Inflammatory macrophage (primary cell): ENCODE measurements at places on chromosomes 6 and 20.

GRCh38 chr6:21996425-21997118 is 300.3 kb downstream of the PRL start:
- DNase-seq = no peak

GRCh38 chr6:40436685-40437604 is 150.2 kb downstream of the LRFN2 start:
- DNase-seq = peak; percentile 81

- DNase-seq = no peak
Observed at GRCh38 chr6:34705241-34705640, 8.7 kb upstream of the ILRUN start.

GRCh38 chr6:142367501-142368018 is 65.8 kb downstream of the ADGRG6 start:
- no peak for DNase-seq

DNA sequence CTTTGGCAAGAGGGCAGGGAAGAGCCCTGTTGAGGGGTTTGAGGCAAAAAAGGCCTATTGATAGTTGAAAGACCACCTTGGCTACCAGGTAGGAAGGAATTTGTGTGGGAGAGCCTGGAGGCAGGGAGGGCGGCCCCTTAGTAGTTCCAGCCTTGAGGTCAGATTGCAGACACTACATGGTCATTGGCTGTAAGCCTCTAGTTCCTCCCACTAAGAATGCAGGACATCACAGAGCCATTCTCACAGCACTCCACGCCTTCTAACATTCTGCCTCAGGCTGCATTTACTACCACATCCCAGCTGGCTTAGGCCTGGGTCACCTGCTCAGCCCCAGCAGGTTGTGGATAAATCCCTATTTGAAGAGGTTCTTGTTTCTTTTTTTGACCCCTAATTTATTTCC is 91.0 kb upstream of the SNX9 start:
- DNase-seq = no peak

- no peak for DNase-seq
Observed at GRCh38 chr6:137884149-137884909, 17.3 kb downstream of the TNFAIP3 start.

DNA sequence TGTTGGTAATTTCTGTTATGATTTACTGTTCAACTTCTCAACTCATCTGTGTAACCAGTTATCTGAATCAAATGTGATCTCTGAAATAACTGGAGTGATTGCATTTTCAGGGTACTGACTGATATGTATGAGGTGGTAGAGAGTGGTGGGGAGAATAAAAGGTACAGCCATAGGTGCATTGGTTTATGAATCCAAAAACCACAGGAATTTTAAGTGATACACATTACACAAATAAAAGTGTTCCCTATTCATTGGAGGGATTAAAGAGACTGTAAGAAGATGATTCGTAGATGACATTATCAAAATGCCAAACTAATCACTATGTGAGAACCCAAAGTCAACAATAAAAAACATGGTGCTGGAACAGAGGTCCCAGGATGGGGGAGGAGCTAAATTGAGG is 158.7 kb upstream of the RSPO3 start:
- no peak for DNase-seq

- DNase-seq = no peak
Observed at GRCh38 chr20:40254023-40254772, 434.8 kb downstream of the MAFB start.

- no peak for DNase-seq
Observed at GRCh38 chr20:17661121-17661744, 20.8 kb downstream of the RRBP1 start.

DNA sequence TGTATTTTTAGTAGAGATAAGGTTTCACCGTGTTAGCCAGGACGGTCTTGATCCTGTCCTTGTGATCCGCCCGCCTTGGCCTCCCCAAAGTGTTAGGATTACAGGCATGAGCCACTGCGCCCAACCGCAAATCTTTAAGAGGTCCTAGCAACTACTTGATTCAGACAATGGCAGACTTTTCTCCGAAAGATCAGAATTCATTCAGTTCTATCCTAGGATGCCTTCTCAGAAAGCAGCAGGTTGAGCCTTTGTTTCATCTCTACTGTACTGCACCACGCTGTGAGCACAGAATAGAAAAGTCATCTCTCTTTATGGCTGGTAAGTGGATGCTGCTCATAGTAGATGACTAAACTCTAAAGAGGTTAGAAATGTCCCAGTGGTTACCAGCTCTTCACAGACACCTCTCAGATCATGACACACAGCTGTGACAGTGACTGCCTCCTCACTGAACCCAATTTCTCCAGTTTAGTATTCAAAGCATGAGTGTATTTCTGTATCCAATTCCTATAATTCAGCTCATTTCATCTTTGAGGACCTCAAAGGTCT is 6.0 kb upstream of the HSF2 start:
- no peak for DNase-seq

- DNase-seq = no peak
Observed at GRCh38 chr6:99241905-99242534, 107.5 kb downstream of the FAXC start.

DNA sequence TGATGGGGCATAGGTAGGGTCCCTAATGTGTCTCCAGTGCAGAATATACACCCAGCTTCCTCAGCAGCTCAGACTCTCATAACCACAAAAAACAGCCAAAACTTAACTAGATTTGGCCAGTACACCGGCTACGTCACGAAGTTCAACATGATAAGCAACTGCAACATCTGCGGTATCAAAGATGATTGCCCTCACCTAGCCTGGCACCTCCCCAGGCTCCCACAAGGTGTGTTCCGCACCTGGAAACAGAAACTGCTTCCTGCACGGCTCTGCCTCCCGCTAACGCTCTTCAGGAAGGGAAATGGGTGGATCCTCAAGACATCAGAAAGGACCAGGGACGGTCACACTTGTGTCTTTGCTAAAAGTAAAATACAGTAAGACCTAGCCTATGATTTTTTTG is 9.5 kb downstream of the TXNDC5 start:
- DNase-seq = no peak

GRCh38 chr20:60485012-60485760 is 527.0 kb downstream of the CDH26 start:
- DNase-seq = no peak

- DNase-seq = no peak
Observed at GRCh38 chr20:41425180-41425884, 58.7 kb upstream of the EMILIN3 start.

DNA sequence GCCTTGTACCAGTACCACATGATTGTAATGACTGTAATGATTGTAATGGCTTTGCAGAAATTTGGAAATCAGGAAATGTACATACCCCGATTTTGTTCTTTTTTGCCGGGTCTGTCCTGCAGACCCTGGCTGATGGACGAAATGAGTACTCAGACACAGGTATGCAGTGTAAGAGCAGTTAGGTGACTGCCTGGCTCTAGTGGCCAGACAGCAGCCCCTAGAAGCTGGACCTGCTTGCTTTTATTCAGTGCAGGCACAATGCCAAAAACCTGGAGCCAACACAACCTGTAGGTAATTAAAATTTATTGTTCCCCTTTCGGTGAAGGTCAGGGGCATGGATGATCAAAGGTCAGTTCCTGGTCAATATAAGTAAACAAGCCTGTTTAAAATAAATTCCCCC is 346.0 kb downstream of the NKAIN2 start:
- no peak for DNase-seq

GRCh38 chr20:44170816-44171410 is 16.1 kb downstream of the JPH2 start:
- DNase-seq = no peak

DNA sequence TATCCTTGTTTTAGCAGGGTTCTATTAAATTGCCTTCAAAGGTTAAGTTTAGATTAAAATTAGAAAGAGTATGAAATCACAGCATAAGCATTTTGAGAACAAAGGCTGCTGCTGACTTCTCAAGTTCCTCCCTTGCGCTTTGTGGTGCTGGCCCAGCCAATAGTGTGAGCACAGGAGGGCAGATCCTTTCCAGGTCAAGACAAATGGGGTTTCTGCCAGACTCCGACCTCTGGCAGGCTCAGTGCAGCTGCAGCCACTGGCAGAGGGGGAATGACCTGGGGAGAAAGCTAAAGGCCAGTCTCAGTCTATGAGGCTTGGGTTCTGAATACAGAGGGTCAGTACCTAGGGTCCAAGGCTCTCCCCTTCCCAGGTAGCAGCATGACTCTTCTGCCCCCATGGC is 27.0 kb downstream of the CLIC5 start:
- DNase-seq = no peak

DNA sequence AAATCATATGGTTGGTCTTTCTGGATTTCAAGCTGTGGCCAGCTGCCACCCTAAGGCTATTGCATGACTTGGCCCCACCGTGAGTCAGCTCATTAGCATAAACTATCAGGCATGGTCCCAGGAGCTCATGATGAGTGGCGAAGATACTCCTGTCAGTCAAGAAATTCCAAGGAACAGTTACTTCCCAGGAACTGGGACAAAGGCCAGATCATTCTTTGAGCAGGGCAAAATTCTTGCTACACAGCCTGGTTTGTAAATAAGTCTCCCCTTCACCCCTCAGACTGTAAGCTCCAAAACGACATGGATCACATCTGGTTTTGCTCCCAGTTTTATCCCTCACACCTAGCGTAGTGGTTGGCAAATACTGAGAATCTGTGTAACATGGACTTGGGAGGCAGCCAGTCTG is 33.0 kb upstream of the KIAA1586 start:
- DNase-seq = no peak

- peak; percentile 81 for DNase-seq
Observed at GRCh38 chr6:125802943-125803377, 12.2 kb downstream of the NCOA7 start.

GRCh38 chr20:50885068-50885467 is 46.2 kb downstream of the ADNP start:
- DNase-seq = no peak

DNA sequence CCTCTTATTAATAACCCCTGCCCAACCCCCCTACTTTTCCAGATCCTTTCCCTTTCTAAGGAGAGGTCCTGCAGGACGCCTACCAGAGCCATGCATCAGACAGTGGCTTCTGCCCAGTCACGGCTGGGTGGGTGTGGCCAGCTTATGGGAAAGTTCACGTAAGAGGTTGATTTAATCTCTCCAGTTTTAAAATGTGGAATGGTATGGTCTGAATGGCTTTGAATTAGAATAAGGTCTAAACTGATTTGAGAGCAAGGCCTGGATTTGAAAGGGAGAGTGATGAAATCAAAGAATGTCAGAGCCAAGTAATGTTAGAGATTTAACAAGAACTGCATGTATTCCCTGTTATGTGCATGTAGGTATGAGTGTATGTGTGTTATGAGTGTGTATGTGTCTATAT is 275.7 kb downstream of the PAX1 start:
- no peak for DNase-seq

- no peak for DNase-seq
Observed at GRCh38 chr6:167915139-167915538, 82.3 kb upstream of the KIF25 start.

- peak; percentile 56 for DNase-seq
Observed at GRCh38 chr6:36387440-36388303, at the start of gene ETV7. Gene ETV7, minus strand, starts transcription at chr6:36387669. Its CDS starts 128 bp downstream, at chr6:36387541.

DNA sequence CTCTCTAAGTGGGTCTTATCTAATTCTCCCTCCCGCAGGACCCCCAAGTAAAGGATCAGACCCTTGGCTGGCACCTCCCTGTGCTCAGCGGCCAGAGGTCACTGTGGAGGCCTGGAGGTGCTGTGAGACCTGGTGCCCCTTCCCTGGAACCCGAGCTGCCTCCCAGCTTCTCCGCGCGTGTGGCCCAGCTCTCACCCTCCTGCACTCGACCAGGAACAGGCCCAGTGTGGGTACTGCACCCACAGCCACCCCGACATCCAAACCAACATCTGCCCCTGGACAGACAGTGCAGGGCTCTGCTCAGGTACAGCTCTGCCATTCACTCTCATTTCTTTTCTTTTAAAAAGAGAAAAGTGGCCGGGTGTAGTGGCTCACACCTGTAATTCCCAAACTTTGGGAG is 42.4 kb downstream of the TMEM242 start:
- DNase-seq = no peak

DNA sequence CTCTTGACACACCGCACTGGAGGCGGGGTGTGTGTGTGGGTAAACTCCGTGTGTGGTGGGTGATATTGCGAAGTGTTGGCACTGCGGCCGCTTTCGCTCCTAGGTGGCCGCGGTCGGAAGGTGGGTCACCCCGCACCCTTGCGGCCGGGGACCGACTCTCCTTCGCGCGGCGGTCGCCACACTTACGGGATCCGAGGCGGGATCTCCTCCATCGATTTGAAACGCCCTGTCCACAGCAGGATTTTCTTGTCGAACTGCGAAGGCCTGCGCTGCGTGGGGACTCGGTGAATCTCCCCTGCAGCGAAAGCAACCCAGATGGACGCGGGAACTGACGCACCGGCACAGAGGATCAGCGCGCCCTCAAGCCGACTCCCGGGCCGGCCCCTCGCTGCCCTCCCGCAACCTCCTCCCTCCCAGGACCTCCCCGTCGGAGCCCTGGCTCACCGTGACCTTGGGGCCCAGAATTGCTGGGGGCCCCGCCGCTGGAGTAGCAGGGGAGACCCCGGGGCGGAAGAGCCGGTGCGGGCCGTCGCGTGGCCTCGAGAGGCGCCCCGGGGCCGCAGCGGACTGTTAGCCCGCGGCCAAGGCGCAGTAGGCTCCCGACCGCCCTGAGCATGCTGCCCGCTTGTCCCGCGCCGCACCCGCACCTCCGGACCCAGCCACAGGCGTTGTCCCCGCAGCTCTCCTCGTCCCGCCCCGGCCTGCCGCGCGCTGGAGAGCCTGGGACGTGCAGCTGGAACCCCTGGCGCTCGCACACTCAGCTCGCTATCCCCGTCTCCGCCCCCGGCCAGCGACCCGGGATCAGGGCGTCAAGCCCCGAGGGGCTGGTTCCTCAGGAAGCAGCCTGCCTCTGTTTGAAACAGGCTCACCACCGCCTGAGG is at the start of gene FAM162B:
FAM162B (minus strand) TSS at position 759 of the 881 bp plus-strand sequence; CDS start at position 616, 143 bp downstream.
- DNase-seq = no peak
